Hindlimb muscle (tissue), 1 donor: ENCODE measurements at places on chromosomes 6 and 20.

- peak; percentile 12 for DNase-seq
Measured at GRCh38 chr6:71886184-71887005, at the start of gene RIMS1. TSS of gene RIMS1 (plus strand) at chr6:71886550. CDS start at chr6:71887024, 474 bp downstream.

GRCh38 chr20:58078741-58079522 is 149.5 kb downstream of the ANKRD60 start:
- peak; percentile 54 for DNase-seq

GRCh38 chr6:106064142-106064541 is 22.0 kb upstream of the PRDM1 start:
- no peak for DNase-seq

GRCh38 chr20:47719625-47720024 is 65.7 kb downstream of the SULF2 start:
- no peak for DNase-seq

- no peak for DNase-seq
Measured at GRCh38 chr20:47879771-47880170, 94.5 kb upstream of the SULF2 start.

GRCh38 chr6:63507096-63507495 is 65.2 kb upstream of the LOC128125822 start:
- no peak for DNase-seq

- no peak for DNase-seq
Measured at GRCh38 chr20:15986690-15987089, 586.6 kb downstream of the KIF16B start.

DNA sequence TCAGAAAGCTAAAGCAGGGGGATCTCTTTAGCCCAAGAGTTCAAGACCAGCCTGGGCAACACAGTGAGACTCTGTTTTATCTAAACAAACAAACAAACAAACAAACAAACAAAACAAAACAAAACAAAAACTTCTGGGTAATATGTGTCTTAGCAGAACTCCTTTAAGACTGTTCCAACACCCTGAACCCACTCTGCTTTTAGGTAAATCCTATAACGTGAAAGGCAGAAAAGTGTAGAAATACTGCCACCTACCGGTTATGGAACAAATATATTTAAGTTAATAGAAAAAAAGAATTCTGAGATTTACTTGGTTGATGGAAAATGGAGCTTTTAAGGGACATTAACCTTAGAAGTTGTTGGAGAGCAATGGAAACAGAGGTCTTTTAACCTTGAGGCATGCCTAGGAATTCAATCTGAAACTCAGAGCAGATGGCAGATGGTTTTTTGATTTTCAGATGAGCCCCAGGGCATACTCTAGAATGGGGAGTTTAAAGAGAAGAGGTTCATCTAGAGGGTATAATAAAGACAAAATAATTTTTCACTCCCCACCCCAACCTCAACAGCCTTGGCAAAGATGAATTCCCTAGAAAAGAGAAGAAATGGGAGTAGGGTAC is 38.5 kb downstream of the SOD2 start:
- peak; percentile 70 for DNase-seq

DNA sequence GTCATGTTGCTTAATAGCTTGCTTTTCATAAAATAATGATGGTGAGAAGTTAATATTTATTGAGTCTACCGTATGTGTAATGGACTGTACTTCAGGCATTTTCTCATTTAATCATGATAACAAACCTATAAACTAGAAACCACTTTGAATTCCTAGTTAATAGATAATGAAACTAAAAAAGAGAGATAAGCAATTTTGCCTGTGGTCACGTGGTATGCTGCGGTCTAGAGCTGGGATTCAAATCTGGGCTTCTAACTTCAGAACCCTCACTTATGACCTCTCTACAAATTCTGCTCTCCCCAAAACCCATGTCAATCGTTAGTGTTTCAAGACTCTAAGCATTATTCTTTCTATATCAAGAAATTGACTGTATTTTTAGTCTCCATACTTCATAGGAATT is 700.7 kb downstream of the PRKN start:
- DNase-seq, result no peak

DNA sequence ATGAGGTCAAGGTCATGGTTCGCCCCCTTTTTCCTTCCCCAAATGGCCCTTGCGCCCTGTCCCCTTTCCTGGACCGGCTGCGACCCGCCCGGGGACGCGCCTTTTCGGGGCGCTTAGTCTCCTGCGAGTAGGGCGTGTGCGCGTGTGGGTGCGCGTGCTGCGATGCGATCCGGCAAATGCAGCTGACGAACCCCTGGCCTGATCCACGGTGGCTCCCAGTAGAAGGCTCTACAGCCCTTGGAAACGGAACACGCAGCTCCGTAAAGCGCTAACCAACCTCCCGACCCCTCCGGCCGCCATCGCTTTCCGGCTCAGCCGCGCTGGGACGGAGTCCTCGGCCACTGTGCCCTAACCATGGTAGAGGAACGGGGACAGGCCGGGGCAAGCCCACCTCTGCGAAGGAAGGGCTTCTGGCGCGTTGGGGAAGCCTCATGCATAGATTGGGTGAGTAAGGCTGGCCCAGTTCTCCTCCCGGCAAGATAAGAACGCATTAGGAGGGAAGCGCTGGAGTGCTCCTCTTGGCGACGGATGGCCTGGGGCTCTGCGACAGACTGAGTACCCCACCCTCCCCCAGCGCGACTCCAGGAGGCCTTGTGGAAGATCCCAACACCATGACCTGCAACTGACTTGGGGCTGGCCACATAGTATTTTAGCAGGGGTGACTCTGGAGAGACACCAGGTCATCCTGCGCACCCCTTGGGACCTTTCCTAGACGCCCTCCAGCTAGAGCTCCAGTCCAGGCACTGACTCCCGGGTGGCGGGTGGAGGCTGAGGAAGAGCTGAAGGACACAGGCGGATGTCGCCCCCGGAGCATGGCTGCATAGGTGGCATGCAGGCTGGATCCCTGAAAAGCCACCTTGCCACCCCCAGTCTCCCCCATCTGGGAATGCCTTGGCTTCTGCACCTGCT is 1.1 kb upstream of the SLC4A11 start:
- DNase-seq, result no peak

GRCh38 chr20:59571151-59571550 is 33.2 kb upstream of the PHACTR3 start:
- DNase-seq, result no peak

DNA sequence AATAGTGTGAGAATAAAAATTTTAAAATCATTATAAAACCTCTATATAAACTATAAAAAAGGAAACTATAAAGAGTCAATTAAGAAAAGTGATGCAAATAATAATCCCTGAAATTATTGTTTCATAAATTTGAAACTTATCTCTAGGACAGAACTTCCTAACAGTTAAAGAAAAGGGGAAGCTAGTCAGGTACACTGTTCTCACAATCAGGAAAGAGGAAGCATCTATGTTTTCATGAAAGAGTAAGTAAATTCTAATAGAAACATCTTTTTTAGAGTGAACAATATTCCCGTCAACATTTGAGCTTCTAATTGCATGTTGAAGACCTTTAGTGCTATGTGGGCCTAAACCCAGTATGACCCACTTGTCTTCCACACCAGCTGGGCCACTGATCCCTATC is 1.2 kb upstream of the ADGRF1 start:
- no peak for DNase-seq

- DNase-seq, result no peak
Measured at GRCh38 chr20:35040646-35041045, 52.0 kb downstream of the TRPC4AP start.

- DNase-seq, result peak; percentile 50
Measured at GRCh38 chr20:17969278-17969883, 563 bp downstream of the MGME1 start.

- DNase-seq, result no peak
Measured at GRCh38 chr6:31574106-31575061, 981 bp upstream of the TNF start.

DNA sequence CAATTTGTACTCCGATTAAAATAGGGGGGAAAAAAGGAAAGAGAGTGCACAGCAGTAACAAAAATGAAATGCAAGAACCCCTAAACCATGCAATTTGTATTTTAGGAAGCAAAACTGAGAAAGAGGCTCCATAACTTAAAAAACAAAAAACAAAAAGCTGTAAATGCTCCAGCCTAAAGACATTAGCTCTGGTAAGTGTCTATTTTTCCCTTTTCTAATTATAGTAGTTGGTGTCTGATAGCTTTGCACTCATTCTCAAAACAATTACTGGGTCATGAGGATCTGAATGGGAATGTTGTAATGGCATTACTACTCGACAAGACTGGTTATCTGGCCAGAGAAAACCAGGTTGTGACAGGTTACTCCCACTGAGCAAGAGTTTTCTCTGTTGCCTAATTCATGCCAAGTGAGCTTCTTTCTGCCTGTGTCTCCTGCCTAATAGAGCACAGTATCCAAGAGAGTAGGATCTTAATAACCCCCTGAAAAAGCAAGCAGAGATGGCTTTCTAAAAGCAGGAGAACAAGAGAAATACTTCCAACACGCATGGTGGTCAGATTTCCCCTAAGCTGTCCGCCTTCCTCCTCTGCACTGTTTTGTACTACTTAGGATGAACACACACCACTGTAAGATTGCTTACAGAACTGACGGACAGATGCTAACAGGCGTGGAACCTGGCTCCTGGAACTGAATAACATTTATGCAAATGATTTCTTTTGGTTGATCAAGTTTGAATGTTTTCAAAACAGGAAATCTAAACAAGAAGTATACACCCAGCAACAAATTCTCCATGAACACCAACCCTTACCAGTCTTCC is 86.4 kb downstream of the FKBP5 start:
- DNase-seq, result no peak

- no peak for DNase-seq
Measured at GRCh38 chr20:33130568-33131061, 37.3 kb upstream of the BPIFA2 start.

DNA sequence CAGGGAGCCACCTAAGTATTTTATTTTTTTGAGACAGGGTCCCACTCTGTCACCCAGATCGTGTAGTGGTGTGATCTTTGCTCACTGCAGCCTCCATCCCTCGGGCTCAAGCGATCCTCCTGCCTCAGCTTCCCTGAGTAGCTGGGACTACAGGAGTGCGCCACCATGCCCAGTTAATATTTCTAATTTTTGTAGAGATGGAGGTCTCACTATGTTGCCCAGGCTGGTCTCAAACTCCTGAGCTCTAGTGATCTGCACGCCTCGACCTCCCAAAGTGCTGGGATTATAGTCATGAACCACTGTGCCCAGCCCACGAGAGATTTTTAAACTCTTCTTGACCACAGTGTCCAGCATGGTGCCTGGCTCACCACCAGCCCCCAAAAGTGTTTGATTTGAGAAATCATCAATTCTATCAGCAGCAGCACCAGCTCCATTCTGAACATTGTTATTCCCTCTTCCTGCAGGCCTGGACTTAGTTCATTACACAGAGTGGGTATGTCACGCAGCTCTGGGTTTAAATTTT is 2.3 kb upstream of the TGM2 start:
- DNase-seq, result no peak

DNA sequence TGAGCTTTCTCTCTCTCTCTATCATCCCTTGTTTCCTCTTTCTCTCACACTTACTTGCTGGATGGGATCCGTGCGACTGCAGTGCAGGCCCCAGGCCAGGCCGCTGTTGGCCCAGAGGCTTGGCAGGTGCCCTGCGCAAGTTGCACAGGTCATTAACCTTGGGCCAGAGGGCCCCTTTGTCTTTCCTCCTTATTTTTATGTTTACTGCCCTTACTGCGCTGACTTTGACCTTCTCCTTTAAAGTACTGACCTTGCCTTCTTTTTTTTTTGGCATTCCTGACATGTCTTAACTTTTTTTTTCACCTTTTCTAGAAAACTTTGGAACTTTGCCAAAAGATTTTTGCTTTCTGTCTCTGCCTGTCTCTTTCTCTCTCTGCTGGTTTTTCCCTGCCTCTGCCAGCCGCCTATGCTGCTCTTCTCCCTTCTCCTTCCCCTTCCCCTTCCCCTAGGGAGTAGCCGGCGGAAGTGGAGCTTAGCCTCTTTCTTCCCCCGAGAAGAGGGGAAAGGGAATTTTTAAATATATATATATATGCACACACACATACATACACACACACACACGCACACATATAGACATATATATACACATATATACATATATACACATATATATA is 59.6 kb upstream of the CDH4 start:
- peak; percentile 8 for DNase-seq

- DNase-seq, result peak; percentile 33
Measured at GRCh38 chr20:8627340-8628004, 441.4 kb upstream of the PLCB4 start.

- DNase-seq, result no peak
Measured at GRCh38 chr6:130713144-130713543, 114.1 kb upstream of the SMLR1 start.

DNA sequence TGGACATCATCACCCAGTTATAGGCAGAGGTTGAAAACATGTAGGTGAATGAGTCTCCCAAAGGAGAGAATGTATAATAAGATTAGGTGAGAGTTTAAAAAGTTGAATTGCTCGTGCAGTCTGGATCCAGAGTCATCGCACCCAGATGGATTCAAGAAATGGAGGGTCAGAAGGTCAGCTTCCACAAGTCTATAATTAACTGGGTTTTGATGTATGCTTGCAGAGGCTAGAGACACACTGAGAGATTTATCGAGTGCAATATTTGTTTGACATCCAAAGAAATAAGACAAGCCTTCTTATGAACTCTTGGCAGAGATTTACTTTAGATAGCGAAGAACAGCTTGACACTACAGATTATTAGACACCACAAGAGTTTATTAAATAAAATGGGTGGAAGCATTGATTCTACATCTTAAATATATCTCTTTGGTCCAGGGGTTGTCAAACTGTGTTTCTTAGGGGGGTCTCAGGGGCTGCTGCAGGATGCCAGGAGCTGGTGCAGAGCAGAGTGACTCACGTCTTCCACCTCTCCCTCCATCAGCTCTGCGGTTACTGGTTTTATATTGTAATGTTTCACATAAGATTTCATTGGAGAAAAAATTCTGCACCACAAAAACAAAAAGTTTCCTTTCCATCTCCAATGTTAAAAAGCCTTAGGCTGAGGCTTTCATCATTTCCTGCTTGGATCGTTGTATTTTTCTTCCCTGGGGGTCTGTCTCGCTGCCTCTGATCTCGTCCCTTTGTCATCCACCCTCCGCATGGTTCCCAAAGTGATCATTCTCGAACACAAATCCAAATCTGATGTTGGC is 176.2 kb upstream of the AHI1 start:
- DNase-seq, result no peak

GRCh38 chr6:143325379-143326140 is 124.9 kb downstream of the ADAT2 start:
- DNase-seq, result no peak

DNA sequence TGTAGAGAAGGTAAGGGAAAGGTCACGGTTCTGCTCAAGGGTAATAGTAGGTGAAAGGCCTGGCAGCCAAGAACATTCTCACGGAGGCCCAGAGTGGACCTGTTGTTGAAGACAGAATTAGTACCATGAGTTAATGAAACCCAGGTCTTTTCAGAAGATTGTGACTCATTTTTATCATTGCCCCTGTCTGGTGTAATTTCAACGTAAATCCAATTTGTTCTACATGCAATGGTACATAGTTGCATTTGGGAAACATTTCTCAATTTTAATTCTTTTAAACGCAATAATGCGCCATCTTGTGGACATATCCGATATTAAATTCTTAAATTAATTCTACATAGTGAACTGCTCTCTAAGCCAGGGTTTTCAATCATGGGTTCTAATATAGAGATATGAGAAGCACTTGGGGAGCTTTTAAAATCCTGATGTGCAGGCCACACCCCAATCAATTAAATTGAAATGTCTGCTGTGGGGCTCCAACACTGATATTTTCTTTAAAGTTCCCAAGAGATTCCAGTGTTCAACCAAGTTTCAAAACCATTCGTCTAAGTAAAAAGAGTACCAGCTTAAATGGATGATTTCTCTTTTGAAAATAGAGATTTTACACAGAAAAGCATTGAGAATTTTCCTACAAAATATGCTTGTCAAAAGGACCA is 257.4 kb downstream of the PLCB1 start:
- DNase-seq, result peak; percentile 36
